Brain pericyte (primary cell): ENCODE measurements at places on chromosomes 3 and 15.

DNA sequence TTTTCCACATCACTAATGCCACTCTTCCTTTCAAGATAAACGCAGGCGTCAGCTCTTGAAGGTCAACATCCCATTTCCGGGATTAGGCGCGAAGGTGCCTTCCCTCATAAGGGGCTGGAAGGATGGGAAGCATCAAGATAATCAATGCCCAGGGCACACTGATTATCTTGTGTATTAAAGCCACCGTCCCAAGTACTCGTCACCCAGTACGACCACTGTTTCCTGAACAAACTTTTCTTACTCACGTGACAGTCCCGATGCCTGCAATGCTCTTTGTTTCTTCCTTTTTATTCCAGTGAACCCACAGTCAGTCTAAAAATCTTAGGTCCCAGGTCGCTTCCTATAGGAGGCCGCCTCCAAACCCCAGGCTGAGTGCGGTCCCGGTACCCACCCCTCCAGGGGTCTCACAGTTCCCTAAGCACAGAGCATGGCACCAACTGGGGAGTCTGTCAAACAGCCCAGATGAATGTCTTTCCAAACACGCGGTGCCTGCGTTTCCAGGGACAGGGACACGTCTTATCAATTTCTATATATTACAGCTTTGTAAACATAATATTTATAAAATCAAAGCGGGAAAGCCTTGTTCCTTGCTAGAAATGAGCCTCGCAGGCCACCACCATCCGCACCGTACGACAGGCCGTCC is 589 bp downstream of the ANAPC13 start:
- no peak for DNase-seq

- no peak for DNase-seq
Measured at GRCh38 chr15:40067921-40068624, 29.1 kb upstream of the SRP14 start.

- no peak for DNase-seq
Measured at GRCh38 chr15:78093242-78094020, 1.1 kb downstream of the SH2D7 start.

GRCh38 chr3:123809597-123809996 is 74.5 kb downstream of the MYLK start:
- no peak for DNase-seq

- DNase-seq, result no peak
Measured at GRCh38 chr3:73449774-73450173, 175.0 kb downstream of the PDZRN3 start.

GRCh38 chr3:178518660-178519396 is 17.4 kb upstream of the KCNMB2 start:
- no peak for DNase-seq

GRCh38 chr3:155554777-155555451 is 190.0 kb downstream of the PLCH1 start:
- no peak for DNase-seq

DNA sequence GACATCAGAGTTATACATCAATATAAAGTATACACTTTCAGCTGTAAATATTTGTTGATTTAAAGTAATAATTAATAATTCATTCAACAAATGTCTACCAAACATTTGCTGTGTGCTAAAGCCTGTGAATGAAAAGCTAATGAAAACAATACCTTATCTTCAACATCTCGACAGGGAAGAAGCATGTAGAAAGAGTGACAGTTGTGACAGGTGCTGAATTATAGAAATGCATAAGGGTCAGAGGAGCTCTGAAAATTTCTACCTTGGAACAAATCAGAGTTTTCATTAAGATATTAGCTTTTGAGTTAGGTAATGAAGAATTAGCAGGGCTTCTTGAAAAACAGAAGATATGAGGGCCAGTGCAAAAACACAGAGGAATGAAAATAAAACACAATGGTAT is 739.2 kb downstream of the VGLL3 start:
- no peak for DNase-seq

- no peak for DNase-seq
Measured at GRCh38 chr15:100987143-100987542, 68.0 kb downstream of the LRRK1 start.

DNA sequence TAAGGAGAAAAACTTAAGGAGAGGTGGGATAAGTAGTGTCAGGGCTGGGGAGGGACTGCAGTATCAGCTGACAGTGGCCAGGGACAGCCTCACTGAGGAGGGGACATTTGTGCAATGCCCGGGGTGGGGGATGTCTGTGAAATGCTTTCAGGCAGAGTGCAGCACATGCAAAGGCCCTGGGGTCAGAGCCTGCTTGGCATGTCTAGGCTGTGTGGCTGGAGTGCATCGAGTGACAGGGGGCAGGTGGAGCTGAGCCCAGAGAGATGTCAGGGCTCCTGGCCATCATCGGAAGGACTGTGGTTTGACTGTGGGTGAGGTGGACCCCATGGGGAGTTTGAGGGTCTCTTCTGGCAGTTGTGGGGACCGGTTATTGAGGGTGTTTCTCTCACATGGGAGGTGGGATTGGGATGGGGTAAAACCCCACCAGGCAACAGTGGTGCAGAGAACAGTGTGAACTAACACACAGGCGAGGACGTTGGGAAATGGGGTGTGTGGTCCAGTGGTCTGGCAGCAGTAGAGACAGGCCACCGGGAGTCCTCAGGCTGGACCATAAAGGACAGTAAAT is 61.2 kb downstream of the FBLN2 start:
- no peak for DNase-seq

DNA sequence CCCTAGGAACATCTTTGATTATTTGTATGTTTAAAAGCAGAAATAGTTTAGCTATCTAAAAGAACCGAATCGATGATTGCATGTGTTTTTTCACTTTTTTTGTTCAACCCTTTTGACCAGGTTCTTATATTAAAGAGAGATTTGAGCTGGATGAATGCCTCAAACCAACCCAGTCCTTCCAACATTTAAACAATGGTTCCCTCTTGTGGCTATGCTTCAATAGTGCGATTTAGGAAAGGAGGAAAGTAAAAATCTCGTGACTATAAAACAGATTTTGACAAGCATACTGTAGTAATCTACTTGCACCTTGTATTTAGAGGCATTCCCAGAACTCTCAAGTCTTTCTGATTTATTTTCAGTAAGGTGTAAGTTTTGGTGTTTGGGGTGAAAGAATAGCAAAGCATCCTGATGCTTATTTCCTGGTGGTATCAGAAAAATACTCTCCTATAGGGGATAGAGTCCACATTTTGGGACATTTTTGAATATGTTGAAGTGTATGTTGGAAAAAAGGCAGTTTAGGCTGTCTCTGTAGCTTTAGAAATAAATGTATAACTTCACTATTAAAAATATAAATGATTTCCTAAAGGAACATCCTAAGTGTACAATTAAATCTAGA is 159.6 kb upstream of the KCNH8 start:
- no peak for DNase-seq

GRCh38 chr3:89392991-89393390 is 285.6 kb downstream of the EPHA3 start:
- DNase-seq, result no peak

DNA sequence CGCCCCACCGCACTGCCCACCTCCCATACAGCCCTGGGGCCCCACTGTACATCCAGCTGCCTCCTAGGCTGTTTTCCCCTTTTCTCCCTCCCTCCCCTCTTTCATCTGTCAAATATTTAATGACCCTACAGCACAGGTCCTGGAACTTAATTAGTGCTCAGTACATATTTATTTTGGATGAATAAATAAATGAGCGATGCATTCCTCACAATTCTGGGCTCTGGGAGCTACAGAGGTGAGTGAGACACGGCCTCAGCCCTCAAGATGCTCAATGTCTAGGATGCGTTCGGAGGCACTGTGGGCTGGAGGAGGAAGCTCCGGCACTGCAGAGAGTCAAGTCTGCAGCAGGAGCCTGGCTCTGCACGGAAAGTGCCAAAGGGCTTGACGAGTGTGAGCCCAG is 175.0 kb downstream of the FAM43A start:
- no peak for DNase-seq

DNA sequence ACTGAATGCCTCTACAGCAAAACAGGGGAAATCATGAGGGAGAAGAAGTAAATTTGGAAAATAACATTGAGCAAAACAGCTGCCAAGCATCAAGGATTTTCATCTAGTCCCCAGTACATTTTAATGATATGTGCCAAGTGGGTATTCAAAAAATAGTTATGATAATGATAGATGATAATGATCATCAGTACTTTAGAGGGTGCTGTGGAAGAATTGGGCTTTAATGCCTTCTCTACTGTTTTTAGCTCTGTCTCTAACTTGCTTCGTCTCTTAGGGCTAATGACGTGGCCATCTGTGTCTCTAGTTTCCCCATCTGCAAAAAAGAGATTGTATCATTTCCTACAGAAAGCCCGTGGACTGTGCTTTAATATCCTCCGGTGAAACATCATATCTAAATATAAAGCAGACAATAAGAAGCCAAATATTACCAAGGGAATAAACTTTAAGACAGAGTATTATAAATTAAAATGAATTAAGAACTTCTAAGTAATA is 10.2 kb upstream of the FSIP1 start:
- no peak for DNase-seq

DNA sequence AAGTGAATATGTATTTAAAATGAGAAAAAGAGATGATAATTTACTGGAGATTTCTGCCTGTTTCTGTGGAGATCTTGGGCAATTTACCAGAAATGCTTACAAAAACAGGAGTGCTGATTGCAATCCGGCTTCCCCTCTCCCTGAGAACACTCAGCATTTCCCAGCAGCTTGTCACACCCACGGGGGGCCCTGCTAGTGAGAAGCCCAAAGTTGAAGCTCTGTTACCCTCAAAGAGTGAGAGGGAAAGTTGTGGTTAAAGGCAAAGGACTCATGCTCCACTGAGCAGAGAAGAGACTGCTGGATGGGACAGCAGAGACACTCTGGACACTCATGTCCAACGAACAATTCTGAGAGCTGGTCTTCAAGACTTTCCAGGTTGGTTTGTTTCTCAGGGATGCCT is 2.9 kb downstream of the MCTP2 start:
- no peak for DNase-seq

DNA sequence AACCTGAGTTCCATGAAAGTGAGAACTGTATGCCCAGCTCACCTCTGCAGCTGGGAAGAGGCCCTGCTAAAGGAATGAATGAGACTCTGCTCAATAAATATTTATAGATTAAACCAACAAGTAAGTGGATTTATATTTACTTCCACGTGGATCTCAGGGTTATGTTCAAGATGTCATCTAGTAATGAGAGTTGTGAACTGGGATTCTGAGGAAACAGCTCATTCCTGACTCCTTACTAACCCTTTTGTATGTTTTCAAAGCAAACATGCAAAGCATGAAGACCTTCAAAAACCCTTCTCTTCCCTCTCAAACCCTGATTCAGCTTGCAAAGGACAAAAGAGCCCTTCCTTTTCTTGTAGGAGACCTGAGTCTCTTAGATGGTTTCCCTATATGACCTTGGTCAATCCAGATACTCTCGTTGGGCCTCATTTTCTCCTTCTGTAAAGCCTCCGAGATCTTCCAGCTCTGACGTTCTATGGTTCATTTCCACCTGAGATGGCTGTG is 53.4 kb downstream of the LSM3 start:
- no peak for DNase-seq

GRCh38 chr3:45011756-45012508 is 14.2 kb upstream of the CLEC3B start:
- DNase-seq, result peak; percentile 72

GRCh38 chr3:150050510-150050909 is 79.8 kb upstream of the PFN2 start:
- DNase-seq, result no peak

DNA sequence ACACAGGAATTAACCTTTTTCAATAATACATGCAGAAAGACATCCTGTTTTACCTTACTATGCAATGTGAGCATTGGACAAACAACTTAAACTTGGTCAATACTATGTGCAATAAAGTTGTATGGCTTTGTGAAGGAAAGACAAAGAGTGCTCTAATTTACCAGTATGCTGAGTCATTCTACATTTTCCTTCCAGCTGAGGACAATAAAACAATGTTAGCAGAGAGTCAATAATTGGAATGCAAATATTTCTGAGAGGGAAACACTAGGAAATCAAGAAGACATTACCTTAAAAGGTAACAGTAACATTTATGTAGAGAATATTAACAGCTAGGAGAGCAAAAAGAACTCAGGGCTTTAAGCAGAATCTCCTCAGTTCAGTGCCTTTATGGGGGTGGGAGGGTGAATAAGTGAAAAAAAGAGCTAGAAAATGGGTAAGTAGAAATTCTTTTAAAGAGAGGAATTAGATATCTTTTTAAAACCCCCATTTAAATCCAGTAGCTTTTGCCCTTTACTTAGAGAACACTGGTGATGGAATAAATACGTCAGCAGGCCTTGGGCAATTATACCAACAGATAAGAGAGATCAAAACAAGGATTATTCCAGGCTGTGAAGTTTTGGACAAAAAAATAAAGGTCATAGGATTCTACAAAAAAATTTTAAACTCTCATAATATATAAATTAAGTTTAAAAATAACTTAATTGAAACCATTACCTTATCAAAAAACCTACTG is 11.6 kb upstream of the HGD start:
- no peak for DNase-seq

DNA sequence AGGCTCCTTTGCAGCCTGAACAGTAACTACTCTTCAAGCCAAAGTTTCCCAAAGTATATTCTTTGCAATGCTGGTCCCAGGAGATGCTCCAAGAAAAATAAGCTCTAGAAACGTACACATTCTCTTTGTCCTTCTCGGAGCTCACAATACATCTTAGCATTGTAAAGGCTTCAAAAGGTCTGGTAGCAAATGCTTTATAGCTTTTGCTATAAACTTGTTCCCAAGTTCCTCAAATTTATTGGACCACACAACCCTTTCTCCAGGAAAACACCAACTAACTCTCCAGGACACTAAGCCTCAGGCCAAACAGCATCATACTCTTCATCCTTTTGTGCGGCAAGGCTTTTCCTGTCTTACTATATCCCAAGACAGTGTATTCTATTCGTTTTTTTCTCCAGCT is 455.6 kb upstream of the PROK2 start:
- no peak for DNase-seq

DNA sequence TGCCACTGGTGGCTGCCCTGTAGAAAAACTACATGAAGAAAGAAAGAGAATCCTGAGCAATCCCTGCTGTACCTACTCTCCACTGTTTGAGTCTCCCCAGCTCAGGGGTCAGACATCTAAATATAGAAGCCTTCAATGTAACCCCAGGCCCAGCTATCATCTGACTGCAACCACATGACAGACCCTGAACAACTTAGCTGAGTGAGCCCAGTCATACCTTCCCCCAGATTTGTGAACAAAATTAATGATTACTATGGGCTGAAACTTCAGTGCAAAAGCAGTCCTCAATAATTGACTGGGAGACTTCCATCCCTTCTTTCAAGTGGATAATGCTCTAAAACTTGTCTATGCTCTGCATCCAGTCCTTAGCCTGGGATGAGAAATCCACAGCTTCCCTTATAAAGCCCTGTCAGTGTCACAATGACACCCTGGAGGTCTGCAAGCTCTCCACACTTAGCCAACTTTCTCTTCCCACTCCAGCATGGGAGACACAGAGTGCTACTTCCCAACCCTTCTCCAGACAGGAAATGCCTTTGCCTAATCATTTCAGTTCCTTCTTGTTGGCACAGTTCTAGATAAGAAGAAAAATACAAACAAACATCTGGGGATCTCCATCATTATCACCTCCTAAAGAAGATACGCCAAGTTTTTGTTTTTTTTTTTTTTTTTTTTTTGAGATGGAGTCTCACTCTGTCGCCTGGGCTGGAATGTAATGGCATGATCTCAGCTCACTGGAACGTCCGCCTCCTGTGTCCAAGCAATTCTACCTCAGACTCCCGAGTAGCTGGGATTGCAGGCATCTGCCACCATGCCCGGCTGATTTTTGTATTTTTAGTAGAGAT is 198.5 kb upstream of the GADL1 start:
- no peak for DNase-seq

GRCh38 chr3:169072494-169072893 is 591.0 kb downstream of the MECOM start:
- DNase-seq, result no peak
